Stimulated activated CD8-positive, alpha-beta memory T cell treated with anti-CD3 and anti-CD28 coated beads, Interleukin-4, amount 100 ng/mL, for 4 hours (primary cell): ENCODE measurements at places on chromosomes 1 and 21.

- DNase-seq: no peak
Observed at GRCh38 chr1:214550013-214550856, 1.2 kb downstream of the PTPN14 start.

DNA sequence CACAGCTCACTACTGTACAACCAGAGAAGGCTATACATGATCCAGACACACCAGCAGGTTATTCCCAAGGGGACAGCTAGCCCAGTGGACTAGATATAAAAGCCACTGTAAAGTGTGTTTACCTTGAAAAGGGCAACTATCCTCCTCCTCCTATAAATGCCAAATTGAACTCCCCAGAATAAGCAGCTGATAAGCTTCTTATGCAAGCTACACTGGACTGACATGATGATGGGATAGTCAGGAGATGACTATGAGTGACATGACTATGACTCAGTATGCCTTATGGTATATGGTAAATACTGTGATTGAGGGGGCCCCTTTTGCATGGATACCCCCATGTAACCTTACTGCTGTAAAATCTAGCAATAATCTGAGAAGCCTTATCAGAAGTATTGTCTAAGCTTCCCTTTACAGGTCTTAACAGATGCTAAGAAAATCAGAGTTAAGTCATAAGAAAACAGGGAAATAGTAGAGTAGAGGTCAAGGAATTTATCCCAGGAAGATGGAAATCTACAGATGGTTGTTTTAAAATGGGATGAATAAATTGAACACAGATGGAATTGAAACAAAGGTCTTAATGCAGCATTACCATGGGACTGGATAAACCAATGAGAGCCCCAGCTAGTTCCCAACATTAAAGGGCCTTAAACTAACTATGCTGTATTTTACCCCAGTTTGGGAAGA lies 55.8 kb downstream of the TRIM33 start:
- DNase-seq: no peak

DNA sequence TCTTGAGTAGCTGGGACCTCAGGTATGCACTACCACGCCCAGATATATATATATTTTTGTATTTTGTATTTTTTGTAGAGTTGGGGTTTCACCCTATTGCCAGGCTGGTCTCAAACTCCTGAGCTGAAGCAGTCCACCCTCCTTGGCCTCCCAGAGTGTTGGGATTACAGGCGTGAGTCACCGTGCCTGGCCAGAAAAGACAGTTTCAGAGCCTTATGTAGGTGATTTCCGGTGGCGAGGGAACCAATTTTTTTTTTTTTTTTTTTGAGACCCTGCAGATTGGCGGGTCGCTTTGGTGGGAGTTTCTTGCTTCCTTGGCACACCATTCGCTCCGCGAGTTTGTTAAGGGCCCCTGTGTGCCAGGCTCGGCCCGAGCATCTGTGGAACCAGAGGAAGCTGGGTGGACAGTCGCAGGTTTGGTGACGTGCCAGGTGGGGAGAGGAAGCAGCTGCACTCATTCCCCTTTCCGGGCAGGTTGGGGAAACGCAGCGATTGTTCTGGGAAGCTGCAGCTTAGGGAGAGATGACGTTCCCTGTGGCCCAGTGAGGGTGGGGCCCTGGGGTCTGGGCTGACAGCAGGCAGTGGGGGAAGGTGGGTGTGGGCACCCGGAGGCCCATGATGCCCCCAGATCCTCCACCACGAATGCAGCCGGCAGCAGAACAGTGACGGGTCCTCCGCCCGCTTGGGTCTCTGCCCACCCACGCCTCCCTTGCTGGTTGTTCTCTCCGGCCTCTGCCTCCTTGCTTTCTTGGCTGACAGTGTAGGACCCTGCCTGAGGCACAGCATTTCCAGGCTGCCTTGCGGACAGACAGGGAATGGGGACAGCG lies 25.1 kb downstream of the SPSB1 start:
- no peak for DNase-seq

GRCh38 chr1:21630571-21631343 lies 38.4 kb downstream of the RAP1GAP start:
- DNase-seq: no peak

GRCh38 chr1:201320168-201320788 lies 37.0 kb downstream of the PKP1 start:
- no peak for DNase-seq

DNA sequence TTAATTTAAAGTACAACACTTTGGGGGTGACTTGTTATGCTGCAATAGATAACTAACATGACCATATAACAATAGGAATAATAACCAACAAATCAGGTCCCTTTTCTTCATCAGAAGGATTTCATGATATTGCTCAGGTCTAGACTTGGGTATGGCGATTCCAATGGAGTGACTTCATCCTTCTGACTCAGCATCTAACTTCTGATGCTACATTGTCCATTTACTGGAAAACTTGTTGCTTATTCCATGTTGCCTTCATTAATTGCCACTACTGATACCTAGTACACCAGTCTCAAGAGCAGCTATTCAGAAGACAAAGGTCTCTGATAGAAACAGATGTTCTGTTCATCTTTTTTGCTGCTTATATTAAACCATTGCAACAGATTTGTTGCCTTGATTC lies 324.3 kb downstream of the TGFB2 start:
- DNase-seq: no peak

- DNase-seq: no peak
Observed at GRCh38 chr1:55645270-55645669, 430.1 kb upstream of the USP24 start.

GRCh38 chr1:239786464-239786863 lies 305.2 kb upstream of the FMN2 start:
- DNase-seq: no peak

DNA sequence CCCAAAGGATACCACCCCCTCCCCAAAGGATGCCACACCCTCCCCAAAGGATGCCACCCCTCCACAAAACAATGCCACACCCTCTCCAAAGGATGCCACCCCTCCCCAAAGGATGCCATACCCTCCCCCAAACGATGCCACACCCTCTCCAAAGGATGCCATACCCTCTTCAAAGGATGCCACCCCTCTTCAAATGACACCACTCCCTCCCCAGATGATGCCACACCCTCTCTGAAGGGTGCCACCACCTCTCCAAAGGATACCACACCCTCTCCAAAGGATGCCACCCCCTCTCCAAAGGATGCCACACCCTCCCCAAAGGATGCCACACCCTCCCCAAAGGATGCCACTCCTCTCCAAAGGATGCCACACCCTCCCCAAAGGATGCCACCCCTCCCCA lies 21.6 kb upstream of the TRIM17 start:
- no peak for DNase-seq

GRCh38 chr1:62012836-62013235 lies 181.8 kb upstream of the L1TD1 start:
- DNase-seq: no peak

DNA sequence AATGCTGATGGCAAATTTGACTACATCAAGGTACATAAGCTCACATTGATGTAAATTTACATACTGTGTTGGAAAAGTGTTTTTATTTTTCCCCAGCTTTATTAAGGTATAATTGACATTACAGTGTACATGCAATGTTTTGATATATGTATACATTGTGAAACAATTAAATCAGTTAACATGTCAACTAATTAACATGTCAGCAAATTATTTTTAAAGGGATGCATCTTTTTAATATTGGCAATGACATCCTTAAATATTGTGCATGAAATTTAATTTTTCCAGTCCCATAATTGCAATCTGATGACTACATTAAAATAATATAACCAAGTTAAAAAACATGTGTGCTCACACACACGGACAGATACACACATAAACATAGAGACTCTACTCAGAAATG lies 9.4 kb downstream of the EFCAB7 start:
- no peak for DNase-seq

GRCh38 chr1:56404066-56404465 lies 175.3 kb downstream of the PLPP3 start:
- no peak for DNase-seq

DNA sequence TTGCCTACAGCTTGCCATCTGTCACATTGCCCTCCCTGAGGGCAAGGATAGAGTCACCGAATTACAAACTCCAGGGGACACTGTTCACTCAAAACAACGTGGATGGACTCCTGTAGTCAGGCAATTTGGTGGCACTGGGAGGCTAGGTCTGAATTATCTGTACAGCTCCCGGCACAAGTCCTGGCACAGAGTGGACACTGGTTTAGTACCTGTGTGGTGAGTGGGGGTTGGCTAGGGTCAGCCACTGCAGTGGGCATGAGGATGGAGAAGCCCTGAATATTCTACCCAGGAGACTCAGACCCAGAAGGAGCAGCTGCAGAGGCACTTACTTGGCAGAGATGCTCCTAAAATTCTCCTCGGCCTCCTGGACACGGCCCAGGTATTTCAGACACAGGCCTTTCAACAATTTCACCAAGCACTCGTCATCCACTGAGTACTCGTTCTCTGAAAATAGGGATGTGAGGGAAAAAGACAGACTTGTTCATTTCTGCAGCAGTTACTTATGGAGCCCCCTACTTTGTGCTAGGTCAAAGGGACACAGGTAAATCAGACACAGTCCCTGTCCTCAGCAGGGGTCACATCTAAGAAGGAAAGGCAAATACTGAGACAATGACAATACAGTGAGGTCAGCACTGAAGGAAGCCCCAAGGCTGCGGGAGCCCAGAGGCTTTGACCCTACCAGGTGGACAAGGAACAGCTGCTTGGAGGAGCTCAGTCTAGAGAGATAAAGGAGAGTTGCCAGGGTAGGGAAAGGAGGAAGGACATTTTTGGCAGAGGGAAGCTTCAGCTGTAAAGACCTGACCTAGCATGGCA lies 40.5 kb downstream of the TTC39A start:
- DNase-seq: no peak

- no peak for DNase-seq
Observed at GRCh38 chr1:213649373-213649772, 338.4 kb upstream of the PROX1 start.

DNA sequence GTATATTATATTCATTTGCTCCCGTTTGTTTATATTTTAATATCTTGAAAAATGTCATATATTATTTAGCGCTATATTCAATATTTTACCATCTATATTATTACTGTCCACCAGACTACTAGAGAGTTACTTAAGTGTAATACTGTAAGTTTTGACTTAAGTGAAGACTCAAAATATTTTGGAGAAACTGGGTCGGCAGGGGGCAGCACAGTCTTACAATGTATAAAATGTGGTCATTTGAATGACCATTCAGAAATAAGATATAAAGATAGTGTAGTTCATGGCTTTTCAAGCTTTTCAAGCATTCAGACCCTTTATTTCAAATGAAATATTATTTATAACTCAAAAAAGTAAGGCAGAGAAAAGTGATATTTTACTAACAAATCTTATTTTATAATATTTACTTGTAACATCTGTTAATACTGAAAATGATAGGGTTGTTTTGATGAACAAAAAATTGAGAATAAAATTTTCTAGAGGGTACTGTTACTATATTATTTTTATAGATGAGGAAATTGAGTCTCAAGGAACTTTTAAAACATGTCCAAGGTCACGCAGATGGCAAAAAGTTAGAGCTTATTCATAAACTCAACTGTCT lies 89.0 kb upstream of the SERTAD4 start:
- DNase-seq: peak; percentile 5

- no peak for DNase-seq
Observed at GRCh38 chr1:3480369-3480719, 25.9 kb downstream of the ARHGEF16 start.

DNA sequence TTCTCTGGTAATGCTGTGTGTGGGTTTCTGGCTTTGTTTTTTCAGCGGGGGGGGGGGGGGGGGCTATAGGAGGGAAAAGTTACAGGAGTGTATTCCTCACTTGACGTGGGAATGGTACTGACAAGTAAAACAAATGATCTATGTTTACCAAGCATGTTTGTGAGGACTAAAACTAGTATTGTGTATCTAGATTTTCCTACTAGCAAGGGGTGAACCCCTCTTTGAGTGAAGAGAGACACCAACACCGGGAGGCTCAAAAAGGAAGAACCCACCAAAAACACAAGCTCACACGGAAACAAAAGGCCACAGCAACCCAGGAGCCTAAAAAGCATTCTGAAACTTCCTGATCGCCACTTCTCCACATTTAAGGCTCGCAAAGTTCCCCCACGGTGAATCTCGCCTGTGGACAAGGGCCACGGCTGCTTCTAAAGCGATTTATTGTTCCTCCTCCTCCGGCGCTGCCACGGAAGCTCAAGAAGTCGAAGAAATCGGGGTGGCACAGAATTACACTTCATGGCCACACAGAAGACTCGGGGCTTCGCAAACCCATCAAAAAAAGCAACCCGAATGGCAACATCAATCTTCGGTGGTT lies 703 bp downstream of the PUM1 start:
- DNase-seq: no peak

DNA sequence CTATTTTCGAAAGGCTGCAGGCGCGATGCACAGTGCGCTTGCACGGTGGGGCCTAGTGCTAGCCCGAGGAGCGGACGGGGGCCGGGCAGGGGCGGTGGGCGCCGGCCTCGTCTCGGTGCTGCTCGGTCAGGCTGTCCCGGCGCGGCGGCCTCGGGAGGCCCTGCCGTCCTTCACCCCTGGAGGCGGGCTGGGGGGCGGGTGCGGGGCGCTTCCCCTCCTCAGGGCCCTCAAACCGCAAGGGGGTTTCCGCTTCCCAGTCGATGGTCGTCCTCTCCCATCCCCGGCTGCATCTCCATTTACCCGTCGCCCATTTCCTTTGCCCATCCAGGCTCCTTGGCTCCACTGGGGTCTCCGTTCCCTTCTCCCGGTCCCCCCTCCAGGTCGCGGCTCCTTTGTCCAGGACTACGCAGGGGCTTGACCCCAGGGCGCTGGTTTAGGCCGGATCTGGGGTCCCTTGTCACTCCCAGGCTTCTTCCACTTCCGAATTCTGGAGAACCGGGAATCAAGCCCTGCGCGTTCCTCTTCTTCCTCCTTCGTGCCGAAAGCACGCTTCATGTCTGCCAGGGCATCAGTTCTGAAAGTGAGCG lies 196.3 kb upstream of the LMO4 start:
- no peak for DNase-seq

- DNase-seq: no peak
Observed at GRCh38 chr1:168180148-168180524, 1.4 kb downstream of the TIPRL start.

DNA sequence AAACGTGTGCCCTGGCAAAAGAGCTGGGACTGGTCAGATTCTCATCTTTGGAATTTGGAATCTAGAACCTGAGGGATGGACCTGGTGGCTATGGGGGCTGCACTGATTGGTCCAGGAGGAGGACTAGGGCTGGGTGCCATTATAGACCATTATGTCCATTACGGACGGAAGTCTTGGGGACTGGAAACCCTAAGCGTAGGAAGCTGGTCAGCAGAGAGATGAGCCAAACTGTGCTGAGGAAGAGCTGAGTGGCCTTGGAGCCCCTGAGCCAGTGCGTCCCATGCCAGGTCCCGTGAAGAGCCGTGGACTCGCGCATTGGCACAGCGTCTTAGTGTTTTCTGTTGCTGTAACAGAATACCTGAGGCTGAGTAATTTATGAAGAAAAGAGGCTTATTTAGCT lies 10.0 kb downstream of the MRAP start:
- DNase-seq: no peak

- DNase-seq: no peak
Observed at GRCh38 chr1:36872126-36872754, 162.1 kb downstream of the GRIK3 start.
